ENCODE measurements at places on chromosomes 11 and 22.

GRCh38 chr11:18590571-18590970 is 2.0 kb upstream of the UEVLD start:
- peak overlapping the region; percentile 20 for H3K27ac ChIP-seq
- no peaks in the 10 kb centered on the region for H3K36me3 ChIP-seq
- no peak for DNase-seq
- H3K4me3 ChIP-seq = no peak overlapping the region
- H3K27me3 ChIP-seq = no peaks in the 10 kb centered on the region
- no peaks in the 10 kb centered on the region for H3K4me1 ChIP-seq

GRCh38 chr11:117950993-117951961 is 22.1 kb upstream of the TMPRSS13 start:
- no peaks in the 10 kb centered on the region for H3K27me3 ChIP-seq

- H3K36me3 ChIP-seq = peaks cover 45% of the 10 kb centered on the region
- no peak for DNase-seq
- peaks cover 56% of the 10 kb centered on the region for H3K4me1 ChIP-seq
- H3K27ac ChIP-seq = peak overlapping the region; percentile 85
Observed at GRCh38 chr11:9575260-9576240, 2.1 kb downstream of the WEE1 start.

DNA sequence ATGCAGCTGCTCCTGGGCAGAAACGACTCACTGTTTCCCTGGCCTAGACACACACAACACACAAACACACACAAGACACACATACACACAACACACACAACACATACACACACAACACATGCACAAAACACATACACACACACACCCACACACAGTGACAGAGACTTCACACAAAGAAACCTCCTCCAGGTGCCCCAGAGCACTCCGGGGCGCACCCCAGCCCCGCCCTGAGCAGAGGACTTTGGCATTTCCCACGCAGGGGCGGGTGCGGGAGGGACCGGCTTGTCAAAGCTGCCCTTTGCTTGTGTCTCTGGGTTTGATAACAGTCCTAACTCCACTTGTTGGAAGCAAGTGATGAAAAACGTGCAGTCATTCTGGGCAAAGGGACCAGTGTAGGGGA is 6.5 kb downstream of the APOBEC3A start:
- H3K27me3 ChIP-seq = peaks cover under 1% of the 10 kb centered on the region
- no peak overlapping the region for H3K27ac ChIP-seq
- peaks cover 20% of the 10 kb centered on the region for H3K4me1 ChIP-seq
- no peak overlapping the region for H3K4me3 ChIP-seq

GRCh38 chr11:115765803-115766239 is 261.6 kb upstream of the CADM1 start:
- DNase-seq = no peak
- no peaks in the 10 kb centered on the region for H3K4me1 ChIP-seq
- H3K27ac ChIP-seq = no peak overlapping the region
- no peaks in the 10 kb centered on the region for H3K36me3 ChIP-seq

- H3K4me1 ChIP-seq = no peaks in the 10 kb centered on the region
- no peak overlapping the region for H3K27ac ChIP-seq
- H3K27me3 ChIP-seq = no peaks in the 10 kb centered on the region
- no peak overlapping the region for H3K4me3 ChIP-seq
- peaks cover 72% of the 10 kb centered on the region for H3K36me3 ChIP-seq
Observed at GRCh38 chr22:50416996-50417395, 57.8 kb downstream of the SBF1 start.

DNA sequence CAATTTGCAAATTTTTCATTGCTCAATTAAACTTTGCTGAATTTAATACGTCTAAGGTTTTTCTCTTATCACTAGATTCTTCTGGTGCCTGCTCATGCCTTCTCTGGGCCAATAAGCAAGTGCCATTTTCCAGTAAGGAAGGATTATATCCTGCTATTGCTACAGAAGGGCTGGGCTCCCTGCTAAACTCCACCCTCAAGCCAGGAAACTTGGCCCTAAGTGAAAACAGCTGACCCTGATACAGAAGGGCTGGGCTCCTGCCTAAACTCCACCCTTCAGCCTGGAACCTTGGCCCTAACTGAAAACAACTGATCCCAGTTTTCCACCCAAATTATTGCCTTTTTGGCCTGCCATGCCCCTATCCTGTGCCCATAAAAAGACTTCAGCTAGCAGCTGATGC is 385.3 kb downstream of the DYNC2H1 start:
- H3K4me1 ChIP-seq = no peaks in the 10 kb centered on the region
- peaks cover 2% of the 10 kb centered on the region for H3K27me3 ChIP-seq
- H3K27ac ChIP-seq = no peak overlapping the region
- H3K4me3 ChIP-seq = no peak overlapping the region
- no peaks in the 10 kb centered on the region for H3K36me3 ChIP-seq

- peaks cover 5% of the 10 kb centered on the region for H3K27me3 ChIP-seq
- H3K4me1 ChIP-seq = no peaks in the 10 kb centered on the region
- H3K27ac ChIP-seq = no peak overlapping the region
- no peak for DNase-seq
- H3K4me3 ChIP-seq = no peak overlapping the region
- no peaks in the 10 kb centered on the region for H3K36me3 ChIP-seq
Observed at GRCh38 chr22:24961217-24961844, 8.8 kb downstream of the KIAA1671 start.

GRCh38 chr22:46777609-46777970 is 15.1 kb downstream of the TBC1D22A start:
- DNase-seq = peak; percentile 64
- peak overlapping the region; percentile 89 for H3K27ac ChIP-seq
- H3K27me3 ChIP-seq = no peaks in the 10 kb centered on the region
- H3K36me3 ChIP-seq = peaks cover 26% of the 10 kb centered on the region
- peak overlapping the region; percentile 72 for H3K4me3 ChIP-seq

All from activated B cell treated with CpG ODN at 0.5 μM for 24 hours (primary cell).